Effector memory CD8-positive, alpha-beta T cell (primary cell): ENCODE measurements at places on chromosomes 6 and 20.

DNA sequence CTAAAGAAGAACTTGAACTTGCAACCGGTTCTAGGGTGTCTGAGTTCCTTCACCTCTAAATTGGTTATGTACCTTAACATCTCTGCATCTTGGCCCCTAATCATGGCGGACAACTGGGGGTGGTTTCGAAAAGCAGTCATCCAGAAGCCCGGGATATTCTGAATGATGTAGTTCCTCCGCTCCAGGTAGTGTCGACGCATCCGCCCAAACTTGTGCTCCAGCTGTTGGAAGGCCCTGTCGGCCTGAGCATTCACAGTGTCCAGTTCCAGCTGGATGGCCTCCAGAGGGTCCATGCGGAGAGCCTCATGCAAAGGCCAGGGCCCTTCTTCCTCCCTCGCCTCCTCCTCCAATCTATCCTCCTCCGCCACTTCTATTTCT is 887 bp downstream of the TSPYL1 start:
- DNase-seq = no peak

DNA sequence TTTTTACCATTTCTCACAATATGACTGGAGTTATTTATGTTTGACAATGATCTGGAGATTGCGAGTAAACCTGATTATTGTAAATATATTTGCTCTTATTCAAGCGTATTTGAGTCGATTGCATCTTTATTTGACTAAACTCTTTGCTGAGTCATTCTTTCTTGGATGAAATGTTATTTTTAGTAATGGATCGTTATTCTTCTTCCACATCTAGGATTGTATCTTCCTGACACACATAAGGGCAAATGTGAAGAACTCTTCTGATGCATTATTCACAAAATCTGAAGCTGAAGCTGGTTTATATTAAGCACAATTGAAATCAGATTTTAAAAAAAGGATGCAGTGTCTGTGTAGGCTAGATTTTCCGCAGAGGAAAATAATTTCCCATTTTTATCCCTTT is 68.2 kb downstream of the SEL1L2 start:
- no peak for DNase-seq

DNA sequence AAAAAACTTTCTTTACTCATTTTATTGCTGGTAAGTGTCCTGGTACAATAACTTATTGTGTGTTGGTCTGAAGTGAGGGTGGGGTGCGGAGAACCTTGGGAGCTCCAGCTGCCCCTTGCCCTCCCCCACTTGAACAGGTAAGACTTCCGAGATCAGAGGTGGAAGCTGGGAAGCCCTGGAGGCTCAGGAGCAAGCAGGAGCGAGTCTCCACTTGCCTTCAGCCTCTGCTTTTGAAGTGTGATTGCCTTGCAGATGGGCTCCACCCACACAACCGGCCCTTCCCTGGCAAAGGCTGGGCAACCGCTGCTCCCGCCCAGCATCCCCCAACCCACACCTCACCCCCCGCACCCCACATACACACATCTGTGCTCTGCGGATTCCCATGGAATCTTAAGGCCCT is 179.6 kb downstream of the TFAP2C start:
- no peak for DNase-seq

GRCh38 chr6:119157506-119157815 is 79.0 kb upstream of the FAM184A start:
- no peak for DNase-seq

GRCh38 chr6:155444120-155444917 is 11.3 kb downstream of the NOX3 start:
- DNase-seq = no peak
